ENCODE measurements at places on chromosomes 7 and 10. TPM values are rescaled to one million over a fixed set of nuclear protein-coding genes. Genes with fewer than 3 reads are reported as not detected.

The COBL gene
- 1.6 TPM for total RNA-seq

The EBLN1 gene
- total RNA-seq = not detected

The MEIG1 gene
- total RNA-seq = not detected

The WDR86 gene
- 8.5 TPM for total RNA-seq

The KCNIP2 gene
- 1.1 TPM for total RNA-seq

The PTPN12 gene
- 70.5 TPM for total RNA-seq

The TWNK gene
- total RNA-seq = 16.6 TPM

The CFAP46 gene
- total RNA-seq = not detected

The CCNJ gene
- total RNA-seq = 6.5 TPM

The ZNF239 gene
- total RNA-seq = 6.5 TPM

The INMT gene
- total RNA-seq = 137 TPM

The LRRC18 gene
- total RNA-seq = not detected

GRCh38 chr10:94192974-94193373, 169.8 kb downstream of the NOC3L start:
- peak overlapping the region; percentile 16 for H3K27ac ChIP-seq
- no peak for DNase-seq
- no peaks in the 10 kb centered on the region for H3K36me3 ChIP-seq
- H3K4me3 ChIP-seq = no peak overlapping the region
- no peaks in the 10 kb centered on the region for H3K27me3 ChIP-seq

DNA sequence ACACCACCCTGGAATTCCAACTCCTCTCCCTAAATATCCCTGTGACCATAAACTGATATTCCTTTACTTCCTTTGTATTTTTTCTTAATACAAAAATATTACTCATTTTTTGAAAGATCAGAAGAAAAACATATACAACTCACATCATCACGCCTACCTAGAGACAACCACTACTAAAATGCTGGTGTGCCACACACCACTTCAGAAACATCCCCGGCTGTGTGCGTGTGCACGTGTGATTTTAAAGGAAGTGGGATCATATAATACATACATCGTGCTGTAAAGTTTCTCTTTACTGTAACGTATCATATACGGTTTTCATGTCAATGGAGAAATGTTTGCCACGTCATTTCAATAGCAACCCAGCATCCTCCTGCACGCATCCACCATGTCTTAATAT, 76.5 kb downstream of the ITIH5 start:
- no peaks in the 10 kb centered on the region for H3K36me3 ChIP-seq
- no peaks in the 10 kb centered on the region for H3K27me3 ChIP-seq
- H3K27ac ChIP-seq = no peak overlapping the region
- peaks cover 8% of the 10 kb centered on the region for H3K4me1 ChIP-seq

GRCh38 chr10:43962346-43963191, 313.9 kb upstream of the ZNF32 start:
- peaks cover 77% of the 10 kb centered on the region for H3K4me1 ChIP-seq
- H3K36me3 ChIP-seq = no peaks in the 10 kb centered on the region
- H3K4me3 ChIP-seq = no peak overlapping the region
- no peak for DNase-seq
- no peaks in the 10 kb centered on the region for H3K27me3 ChIP-seq

DNA sequence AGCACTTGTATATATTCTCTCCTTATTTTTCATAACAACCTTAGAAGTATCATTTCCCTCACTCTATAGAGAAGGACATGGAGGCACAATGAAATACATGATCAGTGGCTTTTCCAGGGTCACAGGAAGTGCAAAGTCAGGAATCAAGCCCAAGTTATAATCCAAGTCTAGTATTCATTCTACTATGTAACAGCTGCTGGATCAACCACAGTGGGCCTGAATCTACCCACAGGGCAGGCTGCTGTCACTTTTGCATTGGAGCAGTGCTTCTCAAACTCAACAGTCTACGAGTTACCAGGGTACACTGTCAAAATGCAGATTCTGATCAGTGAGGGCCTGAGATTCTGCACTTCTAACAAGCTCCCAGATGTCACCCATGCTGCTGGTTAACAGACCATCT, 18.3 kb downstream of the ZDHHC16 start:
- no peak for DNase-seq
- no peak overlapping the region for H3K27ac ChIP-seq
- H3K36me3 ChIP-seq = peaks cover 93% of the 10 kb centered on the region
- H3K4me3 ChIP-seq = no peak overlapping the region
- H3K4me1 ChIP-seq = no peaks in the 10 kb centered on the region
- no peaks in the 10 kb centered on the region for H3K27me3 ChIP-seq

DNA sequence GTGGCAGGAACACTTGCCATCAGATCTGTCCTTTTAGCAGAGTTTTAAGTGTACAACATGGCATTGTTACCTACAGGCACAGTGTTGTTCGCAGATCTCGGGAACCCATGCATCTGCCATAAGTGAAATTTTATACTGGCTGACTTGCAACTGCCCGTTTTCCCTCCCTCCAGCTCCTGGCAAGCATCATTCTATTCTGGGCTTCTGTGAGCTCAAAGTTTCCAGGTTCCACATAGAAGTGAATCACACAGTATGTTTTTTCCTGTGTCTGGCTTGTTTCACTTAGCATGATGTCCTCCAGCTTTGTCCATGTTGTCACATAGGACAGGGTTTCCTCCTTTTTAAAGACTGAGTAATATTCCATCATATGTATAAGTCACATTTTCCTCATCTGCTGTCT, 56.6 kb downstream of the C10orf143 start:
- no peak overlapping the region for H3K27ac ChIP-seq
- no peaks in the 10 kb centered on the region for H3K4me1 ChIP-seq
- DNase-seq = no peak
- no peaks in the 10 kb centered on the region for H3K27me3 ChIP-seq
- no peak overlapping the region for H3K4me3 ChIP-seq
- H3K36me3 ChIP-seq = no peaks in the 10 kb centered on the region

DNA sequence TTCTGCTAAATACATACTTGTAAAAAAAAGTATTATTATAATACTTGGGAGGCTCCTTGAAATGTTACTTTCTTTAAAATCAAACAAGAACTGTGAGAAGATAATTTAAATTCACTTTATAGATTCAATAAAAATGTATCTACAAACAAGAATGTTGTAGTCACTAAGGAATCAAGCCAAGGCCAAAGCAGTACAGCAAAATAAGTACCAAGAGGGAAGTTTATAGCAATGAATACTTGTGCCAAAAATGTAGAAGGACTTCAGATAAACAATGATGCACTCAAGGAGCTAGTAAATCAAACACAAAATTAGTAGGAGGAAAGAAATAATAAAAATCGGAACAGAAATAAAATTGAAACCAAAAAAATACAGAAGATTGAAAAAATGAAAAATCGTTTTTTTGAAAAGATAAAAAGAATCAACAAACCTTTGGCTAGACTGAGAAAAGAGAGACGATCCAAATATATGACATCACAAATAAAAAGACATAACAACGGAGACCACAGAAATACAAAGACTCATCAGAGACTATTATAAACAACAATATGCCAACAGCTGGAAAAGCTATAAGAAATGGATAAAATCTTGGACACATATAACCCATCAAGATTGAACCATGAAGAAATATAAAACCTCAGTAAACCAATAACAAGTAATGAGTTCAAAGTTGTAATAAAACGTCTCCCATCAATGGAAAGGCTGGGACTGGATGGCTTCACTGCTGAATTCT, 286.0 kb upstream of the TMEM229A start:
- H3K27ac ChIP-seq = no peak overlapping the region
- DNase-seq = no peak
- no peaks in the 10 kb centered on the region for H3K4me1 ChIP-seq
- H3K4me3 ChIP-seq = no peak overlapping the region

DNA sequence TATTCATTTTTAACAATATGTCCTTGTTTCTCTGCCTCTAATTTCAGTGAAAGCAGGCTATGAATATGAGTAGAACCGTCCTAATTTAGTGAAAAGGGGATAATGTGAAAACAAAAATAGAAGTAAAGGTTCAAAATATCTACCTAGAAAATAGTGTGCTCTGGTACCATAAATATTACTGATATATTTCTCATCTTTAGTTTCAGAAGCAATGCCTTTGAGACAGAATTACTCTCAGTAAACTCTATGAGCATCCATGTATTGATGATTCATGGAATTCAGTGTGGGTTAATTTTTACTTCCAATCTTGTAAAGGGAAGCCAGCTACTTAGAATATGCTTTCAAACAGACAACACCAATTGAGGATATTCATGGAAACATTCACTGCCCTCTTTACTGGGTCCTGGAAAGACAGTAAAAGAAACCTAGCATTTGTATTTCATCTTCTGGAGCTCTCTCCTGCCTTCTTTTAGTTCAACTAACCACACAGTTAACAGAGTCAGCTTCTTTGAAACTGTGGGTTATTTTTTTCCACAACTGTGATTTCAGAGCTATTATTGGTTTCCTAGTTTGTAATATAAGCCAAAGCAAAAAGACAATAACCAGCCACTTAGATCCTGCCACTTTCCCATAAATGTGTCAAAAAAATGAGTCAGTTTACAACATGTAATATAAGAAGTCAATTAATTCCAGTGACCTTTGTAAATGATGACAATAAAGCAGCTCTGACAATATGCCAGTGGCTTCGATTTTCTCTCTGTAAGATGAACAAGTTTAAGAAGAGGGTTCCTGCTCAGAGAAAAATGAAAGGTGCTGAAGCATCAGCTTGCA, 1.7 kb downstream of the LRRN3 start:
- H3K4me1 ChIP-seq = peaks cover 18% of the 10 kb centered on the region
- peak overlapping the region; percentile 67 for H3K4me3 ChIP-seq
- DNase-seq = no peak
- H3K36me3 ChIP-seq = no peaks in the 10 kb centered on the region
- H3K27ac ChIP-seq = no peak overlapping the region

- no peaks in the 10 kb centered on the region for H3K27me3 ChIP-seq
- H3K36me3 ChIP-seq = no peaks in the 10 kb centered on the region
- no peaks in the 10 kb centered on the region for H3K4me1 ChIP-seq
- no peak for DNase-seq
Observed at GRCh38 chr10:27457966-27458365, 46.1 kb upstream of the RAB18 start.

- no peak overlapping the region for H3K4me3 ChIP-seq
- no peak overlapping the region for H3K27ac ChIP-seq
- no peaks in the 10 kb centered on the region for H3K4me1 ChIP-seq
- no peaks in the 10 kb centered on the region for H3K36me3 ChIP-seq
- DNase-seq = no peak
Observed at GRCh38 chr7:83947260-83947659, 247.3 kb downstream of the SEMA3A start.

GRCh38 chr10:114100848-114101741, 57.4 kb downstream of the ADRB1 start:
- no peak overlapping the region for H3K27ac ChIP-seq
- H3K4me1 ChIP-seq = peaks cover 4% of the 10 kb centered on the region
- no peak for DNase-seq
- H3K36me3 ChIP-seq = no peaks in the 10 kb centered on the region
- H3K27me3 ChIP-seq = no peaks in the 10 kb centered on the region

- no peaks in the 10 kb centered on the region for H3K4me1 ChIP-seq
- H3K4me3 ChIP-seq = no peak overlapping the region
- no peak for DNase-seq
- H3K27ac ChIP-seq = no peak overlapping the region
Observed at GRCh38 chr7:126501617-126502016, 751.1 kb downstream of the GRM8 start.

- H3K4me3 ChIP-seq = no peak overlapping the region
- H3K36me3 ChIP-seq = no peaks in the 10 kb centered on the region
- H3K4me1 ChIP-seq = no peaks in the 10 kb centered on the region
- DNase-seq = no peak
Observed at GRCh38 chr10:69810097-69810496, 8.4 kb downstream of the COL13A1 start.

DNA sequence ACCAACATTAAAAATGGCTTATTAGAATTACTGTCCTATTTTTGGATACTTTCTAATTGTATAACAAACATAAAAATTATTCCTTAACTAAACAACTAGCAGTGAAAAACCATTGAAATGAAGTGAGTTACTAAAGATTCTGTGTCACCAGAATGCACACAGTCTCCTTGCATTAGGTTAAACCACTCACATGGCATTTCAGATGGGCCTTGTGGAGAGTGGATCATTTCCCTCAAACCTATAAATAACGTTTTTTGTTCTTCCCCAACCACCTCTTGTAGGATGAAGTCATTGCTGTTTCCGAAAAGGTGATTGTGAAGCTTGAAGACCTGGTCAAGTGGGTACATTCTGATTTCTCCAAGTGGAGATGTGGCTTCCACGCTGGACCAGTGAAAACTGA, 38.4 kb downstream of the ARID5B start:
- peak overlapping the region; percentile 32 for H3K27ac ChIP-seq
- H3K36me3 ChIP-seq = no peaks in the 10 kb centered on the region
- peaks cover 72% of the 10 kb centered on the region for H3K4me1 ChIP-seq
- H3K4me3 ChIP-seq = peak overlapping the region; percentile 34

- no peak overlapping the region for H3K4me3 ChIP-seq
- no peak for DNase-seq
- H3K36me3 ChIP-seq = no peaks in the 10 kb centered on the region
- H3K4me1 ChIP-seq = no peaks in the 10 kb centered on the region
Observed at GRCh38 chr7:88001744-88002530, 67.9 kb downstream of the ADAM22 start.

- no peak overlapping the region for H3K27ac ChIP-seq
- H3K27me3 ChIP-seq = no peaks in the 10 kb centered on the region
Observed at GRCh38 chr10:86498598-86498997, 23.0 kb downstream of the WAPL start.

DNA sequence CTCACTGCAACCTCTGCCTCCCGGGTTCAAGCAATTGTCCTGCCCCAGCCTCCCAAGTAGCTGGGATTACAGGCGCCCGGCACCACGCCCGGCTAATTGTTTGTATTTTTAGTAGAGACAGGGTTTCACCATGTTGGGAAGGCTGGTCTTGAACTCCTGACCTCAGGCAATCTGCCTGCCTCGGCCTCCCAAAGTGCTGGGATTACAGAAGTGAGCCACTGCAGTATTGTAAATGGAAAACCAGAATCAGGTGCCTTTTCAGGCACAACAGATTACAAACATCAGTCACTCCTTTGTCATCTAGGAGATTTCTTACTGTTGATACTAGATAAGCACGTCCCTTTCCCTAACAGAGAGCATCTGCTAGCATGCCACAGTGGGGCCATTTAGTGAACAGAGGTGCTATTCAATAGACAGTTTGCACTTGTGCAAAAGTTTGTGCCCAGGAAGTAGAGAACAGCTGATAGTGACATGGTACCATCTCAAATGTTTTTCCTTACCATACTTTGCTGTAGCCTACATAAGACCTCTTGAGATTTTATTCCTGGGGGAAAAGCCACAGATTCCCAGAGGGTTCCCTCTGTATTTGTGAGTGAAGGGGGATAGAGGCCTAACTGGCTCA, 24.5 kb upstream of the WAC start:
- DNase-seq = no peak
- no peaks in the 10 kb centered on the region for H3K27me3 ChIP-seq
- H3K36me3 ChIP-seq = no peaks in the 10 kb centered on the region
- H3K4me1 ChIP-seq = no peaks in the 10 kb centered on the region
- no peak overlapping the region for H3K27ac ChIP-seq
- no peak overlapping the region for H3K4me3 ChIP-seq

GRCh38 chr7:155741082-155741481, 71.2 kb downstream of the SHH start:
- H3K4me1 ChIP-seq = no peaks in the 10 kb centered on the region
- DNase-seq = no peak
- no peaks in the 10 kb centered on the region for H3K27me3 ChIP-seq
- H3K27ac ChIP-seq = no peak overlapping the region

GRCh38 chr10:99529591-99530107, 3.1 kb upstream of the NKX2-3 start:
- peaks cover 22% of the 10 kb centered on the region for H3K27me3 ChIP-seq
- H3K4me3 ChIP-seq = no peak overlapping the region
- DNase-seq = no peak
- H3K4me1 ChIP-seq = peaks cover 12% of the 10 kb centered on the region
- no peak overlapping the region for H3K27ac ChIP-seq

- DNase-seq = no peak
- no peak overlapping the region for H3K4me3 ChIP-seq
- H3K27me3 ChIP-seq = no peaks in the 10 kb centered on the region
- no peaks in the 10 kb centered on the region for H3K36me3 ChIP-seq
Observed at GRCh38 chr7:80833289-80834268, 85.3 kb downstream of the SEMA3C start.
